ENCODE measurements at places on chromosomes 7 and 10.
A peak's percentile ranks its signal among the peaks of the same experiment; 100 is the strongest.

DNA sequence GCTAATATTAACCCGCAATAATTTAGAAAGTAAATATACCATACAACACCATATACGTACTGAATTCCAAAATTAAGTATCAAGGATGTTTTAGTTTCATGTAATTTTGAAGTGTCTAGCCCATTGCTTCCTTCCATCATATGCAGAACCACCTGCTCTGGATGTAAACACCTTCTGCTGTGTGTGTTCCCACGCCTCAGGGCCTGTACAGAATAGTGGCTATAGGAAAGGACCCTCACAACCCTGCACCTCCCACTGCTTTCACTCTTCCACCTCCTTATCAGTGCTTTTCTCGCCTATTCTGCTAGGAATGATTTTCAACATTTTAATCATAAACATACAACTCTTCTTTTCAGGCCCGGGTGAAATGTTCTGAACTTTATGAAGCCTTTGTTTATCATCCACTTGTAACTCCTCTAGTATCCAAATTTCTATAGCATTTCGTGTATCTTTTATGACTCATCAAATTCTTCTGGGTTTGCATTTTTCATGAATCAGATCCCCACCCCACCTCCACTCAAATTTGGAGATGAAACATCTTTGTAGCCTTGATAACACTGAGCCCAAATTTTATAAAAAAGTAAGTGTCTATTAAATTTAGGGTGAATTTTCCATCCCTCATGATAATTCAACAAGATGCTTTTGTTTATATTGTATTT is 1106.8 kb upstream of the C7orf33 start:
- DNase-seq: no peak

- DNase-seq: no peak
These were observed 8.5 kb downstream of the TPST1 start for GRCh38 chr7:66213637-66214036.

- peak; percentile 65 for DNase-seq
These were observed 1.2 kb downstream of the VCL start for GRCh38 chr10:73998929-73999691.

DNA sequence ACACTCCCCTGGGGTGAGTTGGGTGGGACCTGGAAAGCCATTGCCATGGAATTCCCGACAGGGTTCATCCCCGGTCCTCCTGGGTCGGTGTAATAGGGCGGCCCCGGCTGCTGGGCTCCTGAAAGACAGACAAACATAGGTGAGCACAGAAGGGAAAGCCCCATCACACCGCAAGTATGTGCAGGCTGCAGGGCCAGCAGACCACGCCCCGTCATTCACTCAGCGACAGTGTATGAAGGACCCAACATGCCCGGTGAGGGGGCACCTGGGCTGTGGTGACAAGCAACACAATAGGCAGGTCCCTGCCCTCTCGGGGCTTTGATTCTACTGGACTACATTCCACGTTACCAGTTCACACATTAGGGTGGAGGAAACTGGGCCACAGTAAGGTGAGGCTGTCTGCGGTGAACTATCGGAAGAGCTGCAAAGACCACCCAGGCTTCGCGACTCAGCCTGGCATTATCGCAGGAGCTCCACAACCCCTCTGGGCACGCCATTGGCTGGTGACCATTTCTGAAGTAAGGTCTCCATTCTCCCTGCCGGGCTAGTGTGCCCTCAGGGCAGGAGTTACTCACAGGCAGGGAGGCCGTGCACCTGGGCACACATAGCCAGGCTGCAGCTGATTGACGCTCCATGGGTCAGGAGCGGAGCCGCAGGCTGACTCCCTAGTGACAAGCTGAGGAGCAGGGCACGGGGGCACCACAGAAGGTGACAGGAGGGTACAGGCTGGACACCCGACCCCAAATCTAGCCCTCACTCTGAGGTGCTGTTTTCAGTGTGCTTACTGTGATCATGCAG is 99.2 kb downstream of the VOPP1 start:
- DNase-seq: no peak

DNA sequence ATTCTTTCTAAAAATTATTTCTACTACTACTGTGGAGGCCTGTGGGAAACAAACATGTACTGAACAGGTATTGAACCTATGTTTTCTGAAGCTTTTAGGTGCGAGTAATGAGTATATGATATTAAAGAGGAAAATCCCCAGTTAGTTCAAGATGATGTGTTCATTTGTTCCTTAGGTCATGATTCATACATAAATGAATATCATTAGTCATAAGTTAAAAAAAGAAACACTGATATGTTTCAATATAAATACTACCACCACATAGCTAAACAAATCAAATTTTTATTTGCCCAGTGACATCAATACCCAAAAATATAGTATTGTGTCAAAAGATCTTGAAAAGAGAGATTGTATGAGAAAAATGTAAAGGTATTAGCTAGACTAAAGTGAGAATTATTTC is 210.7 kb upstream of the GNAI1 start:
- no peak for DNase-seq

DNA sequence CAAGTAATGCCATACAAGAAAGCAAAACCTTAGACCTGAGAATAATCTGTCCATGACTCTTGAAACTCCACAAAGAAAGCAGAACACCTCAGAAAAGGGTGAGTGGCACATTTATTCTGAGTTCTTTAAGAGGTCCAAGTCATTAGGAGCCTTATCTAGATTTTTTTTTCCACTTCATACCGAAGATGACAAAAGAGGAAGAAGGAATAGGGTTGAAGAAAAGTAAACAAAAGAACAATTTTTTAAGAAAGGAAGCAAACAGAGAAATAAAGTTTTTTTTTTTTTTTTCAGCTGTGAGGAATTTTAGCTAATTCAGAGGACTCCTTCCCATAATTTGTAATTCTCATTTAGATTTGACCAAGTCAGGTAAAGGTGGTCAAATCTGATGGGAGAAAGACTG is 13.1 kb upstream of the MTPN start:
- no peak for DNase-seq

- DNase-seq: no peak
These were observed 102.2 kb upstream of the DIP2C start for GRCh38 chr10:791639-792038.

DNA sequence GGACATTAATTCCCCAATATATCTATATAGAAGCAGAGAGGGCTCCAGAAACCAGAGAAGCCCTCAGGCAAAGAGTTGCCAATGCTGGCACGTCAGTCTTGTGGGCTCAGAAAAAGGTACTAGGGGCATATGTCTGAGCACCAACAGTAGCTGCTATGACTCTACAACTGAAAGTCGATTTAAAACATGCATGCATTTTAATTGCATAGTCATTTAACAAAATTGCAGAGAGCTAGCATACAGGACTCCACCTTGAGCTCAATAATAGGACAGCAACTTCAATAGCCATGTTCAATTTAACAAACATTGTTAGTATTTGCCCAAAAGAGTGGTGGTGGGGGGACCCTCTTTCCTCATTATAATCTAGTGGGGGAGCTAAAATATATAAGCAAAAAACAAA is 126.5 kb downstream of the AMPH start:
- no peak for DNase-seq

DNA sequence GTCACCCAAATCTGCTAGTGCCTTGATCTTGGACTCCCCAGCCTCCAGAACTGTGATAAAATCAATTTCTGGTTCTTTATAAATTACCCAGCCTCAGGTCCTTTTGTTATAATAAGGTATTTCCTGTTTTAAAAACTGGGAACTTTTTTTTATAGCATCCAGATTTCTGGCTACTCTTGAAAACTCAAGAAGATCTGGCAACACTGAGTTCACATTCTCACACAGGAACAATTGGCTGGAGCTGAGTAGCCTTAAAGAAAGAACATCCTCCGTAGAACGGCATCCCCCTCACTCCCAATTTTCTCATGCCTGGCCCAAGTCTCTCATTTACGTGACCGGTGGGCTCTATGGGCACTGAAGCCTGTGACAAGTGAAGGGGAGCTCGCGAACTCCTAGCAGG is 47.1 kb downstream of the SLC35G1 start:
- no peak for DNase-seq

- peak; percentile 77 for DNase-seq
These were observed 349.4 kb downstream of the EXOC4 start for GRCh38 chr7:133602291-133602690.

DNA sequence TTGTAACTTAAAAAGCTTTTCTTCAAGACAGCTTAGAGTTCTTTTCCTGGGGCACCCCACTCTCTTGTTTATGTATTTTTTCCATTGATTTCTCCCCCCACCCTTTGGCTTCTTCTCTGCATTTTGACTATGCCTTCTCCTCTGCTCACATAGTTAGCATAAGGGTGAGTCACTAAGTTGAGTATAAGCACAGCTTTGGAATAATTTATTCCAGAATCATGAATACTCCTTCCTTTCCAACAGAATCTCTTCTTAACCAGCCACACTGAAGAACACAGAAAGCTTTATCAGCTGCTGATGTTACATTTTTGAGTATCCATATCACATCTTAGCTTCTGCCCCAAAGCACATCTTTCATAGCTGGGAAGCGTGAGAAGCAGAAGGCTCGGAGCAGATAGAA is 449.5 kb upstream of the MKI67 start:
- DNase-seq: no peak

DNA sequence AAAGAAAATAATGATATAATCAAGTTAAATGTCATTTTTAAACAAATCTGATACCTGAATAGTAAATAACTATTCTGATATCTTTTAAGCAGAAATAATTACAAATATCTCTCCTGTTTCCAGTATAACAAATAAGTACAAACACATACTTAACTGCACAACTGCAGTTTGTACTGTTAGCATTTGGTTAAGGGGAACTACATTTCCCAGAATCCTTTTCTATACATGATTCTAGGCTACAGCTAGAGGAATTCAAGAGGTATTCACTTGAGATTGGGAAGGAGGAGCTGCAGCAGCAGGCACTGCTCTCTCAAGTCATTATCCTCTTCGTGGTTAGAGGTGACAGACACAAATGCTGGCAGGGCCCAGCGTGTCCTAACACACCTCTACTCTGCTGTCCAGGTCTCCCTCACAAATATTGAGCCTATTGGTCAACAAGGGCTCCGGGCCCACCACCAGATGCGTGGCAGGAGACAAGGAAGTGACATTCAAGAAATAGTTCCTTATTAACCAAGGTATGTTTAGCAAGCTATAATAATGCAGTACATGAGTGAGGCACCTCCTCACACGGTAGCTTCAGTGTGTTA is 255.1 kb upstream of the MKLN1 start:
- no peak for DNase-seq

All from brain microvascular endothelial cell (primary cell).